ENCODE measurements at places on chromosomes 1 and 21.

DNA sequence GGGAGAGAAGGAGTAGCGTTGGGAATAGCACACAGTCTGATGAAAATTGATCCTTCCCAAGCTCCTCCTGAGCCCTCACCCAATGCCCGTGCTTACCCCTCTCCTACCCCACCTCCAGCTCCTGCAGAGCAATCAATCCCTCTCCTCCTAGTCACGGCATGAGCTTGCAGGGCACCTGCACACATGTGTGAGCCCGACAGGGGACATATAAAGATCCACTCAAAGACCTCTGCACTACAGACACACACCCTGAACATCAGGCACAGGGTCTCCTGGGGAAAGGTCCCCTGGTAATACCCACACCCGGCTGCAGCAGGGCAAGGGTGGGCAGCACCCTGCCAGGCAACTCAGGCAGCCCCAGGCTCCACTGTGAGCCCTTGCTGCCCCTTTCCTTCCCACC lies 426 bp downstream of the VSIG8 start:
- no peak for DNase-seq

DNA sequence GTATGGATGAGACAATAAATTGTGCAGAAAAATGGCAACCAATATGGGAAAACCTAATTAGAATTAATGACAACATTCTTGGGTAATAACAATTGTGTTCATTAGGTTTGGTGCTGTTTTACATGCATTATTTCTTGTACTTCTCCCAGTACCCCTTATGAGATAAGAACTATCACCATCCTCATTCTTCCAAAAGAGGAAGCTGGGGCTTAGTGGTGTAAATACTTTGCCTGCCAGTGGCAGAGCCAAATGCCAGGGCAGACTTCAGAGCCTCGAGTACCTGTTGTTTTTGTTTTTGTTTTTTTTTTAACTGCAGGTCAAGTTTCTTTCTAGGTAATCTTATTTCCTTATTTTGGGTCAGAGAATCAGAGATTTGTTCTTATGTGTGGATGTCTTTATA lies 206.4 kb downstream of the RHOU start:
- DNase-seq = no peak

DNA sequence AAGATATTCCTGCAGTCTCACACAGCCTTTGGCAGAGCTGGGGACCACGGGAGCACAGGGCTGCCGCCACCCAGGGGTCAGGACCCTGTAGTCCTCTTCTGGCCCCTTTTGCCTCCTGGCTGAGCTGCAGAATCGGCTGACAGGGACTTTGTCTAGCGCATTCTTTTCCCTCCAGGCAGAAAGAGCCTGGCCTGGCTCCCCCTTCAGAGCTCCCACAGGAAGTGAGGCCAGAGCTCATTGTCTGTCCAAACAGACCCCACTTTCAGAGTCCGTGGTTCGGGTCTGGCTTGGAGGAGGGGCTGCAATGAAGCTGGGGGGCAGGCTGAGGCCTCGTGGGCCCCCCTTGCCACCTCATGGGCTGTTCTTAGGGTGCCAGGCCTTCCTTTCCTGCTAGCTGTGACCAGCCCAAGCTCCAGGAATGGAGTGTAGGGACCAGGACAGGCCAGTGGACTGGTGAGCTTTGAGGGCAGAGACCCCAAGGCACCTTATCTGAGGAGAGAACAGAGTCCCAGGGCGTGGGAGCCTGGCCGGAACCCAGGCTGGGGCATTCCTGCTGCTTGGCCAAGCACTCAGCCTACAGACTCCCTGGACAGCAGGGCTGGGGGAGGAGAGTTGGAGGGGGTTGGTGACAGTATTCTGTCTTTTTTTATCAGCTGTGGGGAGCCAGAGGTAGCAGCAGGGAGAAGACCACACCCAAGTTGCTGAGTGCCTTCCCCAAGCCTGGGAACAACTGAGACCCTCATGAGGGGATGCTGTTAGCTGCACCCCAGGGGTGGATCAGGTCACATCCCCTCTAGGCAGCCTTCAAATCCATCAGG lies 4.7 kb downstream of the CELSR2 start:
- DNase-seq = no peak

DNA sequence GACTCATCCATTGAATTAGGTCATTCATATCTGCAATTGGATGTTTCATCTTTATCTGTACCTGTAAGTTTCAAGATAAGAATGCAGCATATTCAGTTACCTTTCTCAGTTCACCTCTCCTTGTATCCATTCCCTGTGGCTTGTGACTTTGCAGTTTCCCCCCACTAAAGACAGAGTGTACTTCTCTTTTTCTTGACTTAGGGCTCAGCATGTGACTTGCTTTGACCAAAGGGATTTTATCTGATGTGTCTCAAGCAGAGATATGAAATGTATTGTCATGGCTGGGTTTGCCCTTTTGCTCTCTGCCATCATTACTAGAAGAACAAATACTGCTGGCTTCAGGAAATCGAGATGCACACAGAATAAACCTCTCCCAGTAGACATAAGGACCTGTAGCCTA lies 754.8 kb downstream of the ADGRL2 start:
- no peak for DNase-seq

- DNase-seq = no peak
Observed at GRCh38 chr1:33698361-33699035, 165.4 kb upstream of the HMGB4 start.

Data from activated CD4-positive, alpha-beta memory T cell treated with anti-CD3 and anti-CD28 coated beads for 36 hours (primary cell).